ENCODE measurements at places on chromosomes 12 and 14.
A peak's percentile ranks its signal among the peaks of the same experiment; 100 is the strongest.

GRCh38 chr12:114678718-114679117, 5.3 kb downstream of the TBX3 start:
- DNase-seq: no peak

DNA sequence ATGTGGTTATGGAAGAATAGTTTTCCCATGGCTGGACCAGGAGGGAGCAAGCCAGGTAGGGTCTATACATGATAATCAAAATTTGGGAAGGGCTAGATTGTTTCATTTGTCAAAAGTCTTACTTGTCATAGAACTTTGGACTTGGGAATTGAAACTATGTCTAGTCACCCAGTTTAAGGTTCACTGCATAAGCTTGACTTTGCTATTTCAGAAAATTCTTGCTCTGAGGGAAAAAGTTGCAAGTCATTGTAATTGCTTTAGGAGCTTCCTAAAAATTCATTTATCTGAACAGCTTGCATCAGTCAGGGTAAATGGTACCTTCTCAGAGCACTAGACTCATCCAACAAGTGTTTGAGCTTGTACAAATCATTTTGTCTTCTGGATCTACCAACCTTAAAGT, 1194.7 kb downstream of the GALC start:
- no peak for DNase-seq

GRCh38 chr12:117438809-117439208, 77.4 kb upstream of the NOS1 start:
- DNase-seq: no peak

DNA sequence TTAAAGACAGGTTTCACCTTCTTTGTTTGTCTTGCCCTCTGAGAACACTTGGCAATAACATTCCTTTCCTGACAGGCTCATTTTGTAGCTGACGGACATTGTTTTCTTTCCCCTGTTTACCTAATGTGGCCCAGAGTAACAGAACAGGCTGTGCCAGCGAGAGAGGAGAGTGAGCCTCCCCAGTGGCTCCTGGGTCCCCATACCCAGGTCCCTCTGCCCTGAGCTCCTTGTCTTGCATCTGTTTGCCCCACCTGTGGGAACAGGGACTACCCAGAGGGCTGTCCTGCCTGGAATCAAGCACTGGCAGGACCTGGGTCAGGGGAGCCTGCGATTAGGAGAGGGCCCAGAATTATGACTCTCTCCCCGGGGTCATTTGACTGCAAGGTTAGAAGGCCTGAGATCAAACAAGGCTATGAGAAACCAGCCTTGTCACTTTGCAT, 222.9 kb downstream of the ZFP36L1 start:
- no peak for DNase-seq

GRCh38 chr14:73236157-73236556, 1.1 kb upstream of the PAPLN start:
- DNase-seq: no peak

- no peak for DNase-seq
These were observed 8.1 kb downstream of the KCNJ8 start for GRCh38 chr12:21766403-21766802.

DNA sequence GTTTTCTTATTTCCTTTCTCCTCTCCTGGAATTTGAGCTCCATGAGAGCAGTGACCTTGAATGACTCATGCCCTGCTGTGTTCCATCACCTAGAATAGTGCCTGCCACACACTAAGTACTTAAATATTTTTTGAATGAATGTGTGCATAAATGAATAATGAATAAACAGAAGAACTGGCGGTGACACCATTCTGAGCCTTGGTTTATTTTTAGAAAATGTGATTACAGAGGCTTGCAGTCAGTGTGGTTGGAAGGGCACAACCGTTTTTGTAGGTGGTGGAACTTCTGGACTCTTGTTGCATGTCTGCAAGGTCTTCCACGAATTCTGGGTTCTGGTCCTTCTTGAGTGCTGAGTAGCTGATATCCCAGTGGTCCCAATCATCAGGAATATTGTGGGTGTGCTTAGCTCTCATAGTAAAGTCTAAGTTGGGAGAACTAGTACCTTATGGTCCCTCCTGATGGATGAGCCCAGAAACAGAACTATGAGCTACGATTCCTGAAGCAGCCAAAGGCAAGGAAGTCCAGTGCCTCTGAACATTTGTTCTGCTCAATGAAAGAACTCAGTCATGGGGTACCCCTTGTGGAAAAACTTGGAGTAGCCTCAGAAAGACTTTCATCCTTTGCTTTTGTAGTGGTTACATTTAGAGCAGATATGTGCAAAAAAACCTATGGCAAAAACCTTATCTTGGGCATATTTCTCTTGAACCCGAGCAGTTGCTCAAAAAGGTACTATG, 28.8 kb upstream of the BHLHE41 start:
- DNase-seq: no peak

- no peak for DNase-seq
These were observed 179.7 kb downstream of the RAD51B start for GRCh38 chr14:67999290-67999689.

GRCh38 chr12:51357374-51358047, 11.0 kb upstream of the CELA1 start:
- peak; percentile 38 for DNase-seq

- DNase-seq: no peak
These were observed 140.6 kb downstream of the EGLN3 start for GRCh38 chr14:33810308-33810707.

DNA sequence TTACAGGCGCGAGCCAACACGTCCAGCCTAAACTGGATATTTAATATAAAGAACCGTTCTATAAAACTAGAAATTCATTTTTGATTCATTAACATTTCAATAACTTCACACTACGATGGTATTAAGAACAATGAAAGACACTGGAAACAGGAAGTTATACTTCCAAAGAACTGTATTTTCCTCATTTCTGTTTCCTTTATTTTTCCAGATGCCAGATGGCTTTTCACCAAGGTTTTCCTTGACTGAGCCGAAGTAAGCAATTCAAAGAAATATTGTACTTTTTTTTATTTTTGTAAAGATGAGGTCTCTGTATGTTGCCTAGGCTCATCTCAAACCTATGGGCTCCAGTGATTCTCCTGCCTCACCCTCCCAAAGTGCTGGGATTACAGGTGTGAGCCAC, 28.2 kb downstream of the EEA1 start:
- no peak for DNase-seq

GRCh38 chr14:75525969-75526368, 3.7 kb downstream of the BATF start:
- no peak for DNase-seq

DNA sequence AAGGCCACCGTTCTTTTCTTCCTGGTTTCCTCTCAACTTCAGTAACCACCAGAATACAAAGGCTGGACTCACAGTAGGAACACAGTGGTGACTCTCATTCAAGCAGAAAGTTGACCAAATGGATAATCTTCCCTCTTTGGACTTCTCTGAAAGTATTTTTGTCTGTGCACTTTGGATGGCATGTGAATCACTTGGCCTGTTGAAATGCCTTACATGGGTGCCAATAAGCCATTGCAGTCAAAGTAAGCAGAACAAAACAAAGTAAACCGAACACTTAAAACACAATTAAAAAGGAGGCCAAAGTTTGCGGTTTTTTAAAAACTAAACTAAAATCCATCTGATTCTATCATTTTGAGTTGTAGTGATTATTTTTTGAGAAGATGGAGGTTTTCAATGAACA, 370.1 kb upstream of the DDHD1 start:
- no peak for DNase-seq
